ENCODE measurements at places on chromosomes 4 and X. TPM values are rescaled to one million over a fixed set of nuclear protein-coding genes. Genes with fewer than 3 reads are reported as not detected.

GRCh38 chr4:14022456-14022855 lies 394.9 kb upstream of the BOD1L1 start:
- no peaks in the 10 kb centered on the region for H3K36me3 ChIP-seq
- DNase-seq, result peak; percentile 19
- H3K27me3 ChIP-seq, result no peaks in the 10 kb centered on the region

DNA sequence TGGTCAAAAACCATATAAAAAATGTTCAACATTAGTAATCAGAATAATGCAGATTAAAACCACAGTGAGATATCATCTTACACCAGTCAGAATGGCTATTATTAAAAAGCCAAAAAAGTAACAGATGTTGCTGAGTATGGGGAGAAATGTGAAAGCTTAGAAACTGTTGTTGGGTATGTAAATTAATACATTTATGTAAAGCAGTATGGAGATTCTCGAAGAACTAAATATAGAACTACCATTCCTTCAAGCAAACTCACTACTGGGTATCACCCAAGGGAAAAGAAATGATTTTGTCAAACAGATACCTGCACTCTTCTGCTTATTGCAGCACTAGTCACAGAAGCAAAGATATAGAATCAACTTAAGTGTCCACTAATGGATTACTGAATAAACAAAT lies 576.4 kb upstream of the EPHA5 start:
- H3K36me3 ChIP-seq, result no peaks in the 10 kb centered on the region
- H3K27me3 ChIP-seq, result no peaks in the 10 kb centered on the region
- H3K4me1 ChIP-seq, result no peaks in the 10 kb centered on the region
- no peak for DNase-seq

DNA sequence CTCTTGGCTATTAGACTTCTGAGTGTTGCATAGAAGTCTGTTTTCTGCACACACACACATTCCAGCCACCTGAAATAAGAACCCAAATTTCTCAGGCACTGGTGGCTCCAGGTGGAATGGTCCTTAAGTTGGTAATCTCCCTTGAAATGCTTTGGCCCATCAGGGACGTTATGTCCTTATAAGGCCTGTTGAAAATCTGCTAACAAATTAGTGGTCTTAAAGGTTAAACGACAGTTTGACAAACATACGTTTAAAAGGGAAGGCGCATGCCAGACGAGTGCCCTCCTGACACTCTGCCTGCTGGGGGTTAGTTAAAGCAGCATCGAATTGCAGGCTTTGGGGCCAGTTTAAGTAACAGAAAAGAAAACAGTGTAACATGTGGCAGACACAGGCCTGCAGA lies 125.0 kb downstream of the TBX22 start:
- DNase-seq, result no peak
- no peaks in the 10 kb centered on the region for H3K27me3 ChIP-seq
- no peak overlapping the region for H3K27ac ChIP-seq
- H3K4me3 ChIP-seq, result no peak overlapping the region
- H3K36me3 ChIP-seq, result no peaks in the 10 kb centered on the region

DNA sequence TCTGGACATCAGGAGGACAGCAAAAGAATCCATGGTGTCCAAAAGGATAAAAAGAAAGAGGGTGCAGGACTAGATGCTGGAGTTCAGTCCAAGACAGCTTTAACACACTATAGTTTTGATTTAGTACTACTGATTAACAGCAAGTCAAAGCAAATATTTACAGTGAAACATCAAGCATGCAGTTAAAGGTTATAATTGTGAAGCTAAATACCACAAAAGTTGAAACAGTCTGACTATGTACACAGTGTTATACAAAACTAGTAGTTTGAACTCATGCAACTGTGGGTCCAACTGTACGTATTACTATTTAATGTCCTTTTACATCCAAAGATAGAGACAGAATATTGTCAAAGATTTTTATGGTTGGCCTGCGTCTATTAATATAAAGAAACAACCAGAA lies 57.6 kb downstream of the CHIC2 start:
- no peaks in the 10 kb centered on the region for H3K4me1 ChIP-seq
- H3K27me3 ChIP-seq, result no peaks in the 10 kb centered on the region
- H3K27ac ChIP-seq, result no peak overlapping the region
- no peak for DNase-seq

Gene FAM47E
- 24.7 TPM for polyA plus RNA-seq

- H3K27me3 ChIP-seq, result no peaks in the 10 kb centered on the region
- H3K36me3 ChIP-seq, result no peaks in the 10 kb centered on the region
- H3K4me1 ChIP-seq, result no peaks in the 10 kb centered on the region
These were observed 446.4 kb downstream of the RPA4 start for GRCh38 chrX:97330151-97330550.

Gene AMBN
- not detected for polyA plus RNA-seq

- H3K36me3 ChIP-seq, result no peaks in the 10 kb centered on the region
- no peaks in the 10 kb centered on the region for H3K27me3 ChIP-seq
- no peaks in the 10 kb centered on the region for H3K4me1 ChIP-seq
- peak overlapping the region; percentile 96 for H3K4me3 ChIP-seq
These were observed 424 bp downstream of the SATL1 start for GRCh38 chrX:85243155-85243554.

Gene TIGD4
- not detected for polyA plus RNA-seq

Gene CACNA1F
- 0.34 TPM for polyA plus RNA-seq

All from small intestine (tissue), 16 donors.